ENCODE measurements at places on chromosomes 16 and 17. TPM values are rescaled to one million over a fixed set of nuclear protein-coding genes. Genes with fewer than 3 reads are reported as not detected.
A peak's percentile ranks its signal among the peaks of the same experiment; 100 is the strongest.

NUDT7 gene
- 2.7 TPM for total RNA-seq

RPH3AL gene
- total RNA-seq: 33.1 TPM

CNTNAP1 gene
- total RNA-seq: 9.1 TPM

KRT40 gene
- total RNA-seq: not detected

PRR29 gene
- not detected for total RNA-seq

SLC2A4 gene
- total RNA-seq: 1.2 TPM

GRCh38 chr17:78131172-78132083, 857 bp downstream of the TMC8 start:
- H3K36me3 ChIP-seq: no peaks in the 10 kb centered on the region
- no peaks in the 10 kb centered on the region for H3K27me3 ChIP-seq
- no peak for DNase-seq
- H3K27ac ChIP-seq: peak overlapping the region; percentile 8
- peak overlapping the region; percentile 61 for H3K4me3 ChIP-seq

GRCh38 chr17:58329035-58329809, 627 bp upstream of the TSPOAP1 start:
- no peak overlapping the region for H3K27ac ChIP-seq
- H3K36me3 ChIP-seq: no peaks in the 10 kb centered on the region
- peak overlapping the region; percentile 33 for H3K4me3 ChIP-seq
- H3K4me1 ChIP-seq: peaks cover 11% of the 10 kb centered on the region
- no peak for DNase-seq

DNA sequence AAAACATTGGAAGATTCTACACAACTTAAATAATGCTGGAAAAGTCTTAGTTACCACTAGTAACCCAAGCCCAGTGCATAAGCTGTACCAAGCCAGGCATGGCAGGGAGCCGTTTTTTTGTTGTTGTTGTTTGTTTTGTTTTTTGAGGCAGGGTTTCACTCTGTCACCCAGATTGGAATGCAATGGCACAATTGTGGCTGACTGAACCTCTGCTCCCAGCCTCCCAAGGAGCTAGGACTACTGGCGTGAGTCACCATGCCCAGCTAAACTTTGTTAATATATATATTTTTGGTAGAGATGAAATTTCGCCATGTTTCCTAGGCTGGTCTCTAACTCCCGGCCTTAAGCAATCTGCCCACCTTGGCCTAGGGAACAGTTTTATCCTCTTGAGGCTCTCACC, 564 bp upstream of the TMIGD1 start:
- no peaks in the 10 kb centered on the region for H3K27me3 ChIP-seq
- H3K4me3 ChIP-seq: no peak overlapping the region
- no peak overlapping the region for H3K27ac ChIP-seq
- H3K36me3 ChIP-seq: no peaks in the 10 kb centered on the region
- H3K4me1 ChIP-seq: no peaks in the 10 kb centered on the region

DNA sequence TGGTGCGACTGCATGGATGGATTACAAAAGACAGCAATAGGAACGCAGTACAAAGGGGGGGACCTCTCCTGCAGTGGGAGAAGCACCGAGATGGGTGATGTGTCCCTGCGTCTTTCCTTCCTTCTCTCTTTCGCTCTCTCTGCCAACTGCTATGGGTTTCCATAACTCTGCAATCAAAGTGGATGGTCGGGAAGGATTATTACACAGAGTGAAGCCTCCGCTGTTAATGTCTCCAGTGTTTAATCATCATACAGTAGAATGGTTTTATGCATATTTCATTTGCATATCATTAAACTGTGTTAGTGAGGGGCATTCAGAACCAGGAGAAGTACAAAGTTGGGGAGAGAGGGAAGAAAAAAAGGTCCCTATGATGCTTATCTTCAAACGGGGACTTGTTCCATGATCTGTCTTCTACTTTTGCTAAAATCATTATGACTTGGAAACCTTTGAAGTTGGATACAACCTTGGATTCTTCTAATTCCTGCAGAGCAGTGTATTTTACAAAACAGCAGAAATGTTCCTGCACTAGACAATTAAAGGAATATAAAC, 255.9 kb upstream of the PMFBP1 start:
- DNase-seq: no peak
- no peaks in the 10 kb centered on the region for H3K27me3 ChIP-seq
- no peaks in the 10 kb centered on the region for H3K36me3 ChIP-seq
- H3K4me1 ChIP-seq: no peaks in the 10 kb centered on the region

DNA sequence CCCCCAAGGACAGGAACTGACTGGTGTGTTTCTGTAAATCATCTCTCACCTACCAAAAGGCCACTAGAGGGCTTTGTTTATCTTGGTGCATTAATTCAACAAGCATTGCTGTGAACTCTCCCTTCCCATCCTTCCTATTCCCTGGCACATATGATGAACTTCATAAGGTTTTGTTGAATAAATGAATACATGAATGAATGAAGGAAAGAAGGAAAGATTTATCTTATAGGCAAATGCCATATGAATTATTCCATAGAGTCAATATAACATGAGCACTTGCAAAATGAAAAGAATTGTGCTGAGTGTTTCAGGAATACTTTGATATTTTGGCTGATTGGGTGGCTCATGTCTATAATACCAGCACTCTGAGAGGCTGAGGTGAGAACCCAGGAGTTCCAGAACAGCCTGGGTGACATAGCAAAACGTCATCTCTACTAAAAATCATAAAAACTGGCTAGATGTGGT, 4.3 kb downstream of the SPDYE4 start:
- H3K36me3 ChIP-seq: no peaks in the 10 kb centered on the region
- no peaks in the 10 kb centered on the region for H3K27me3 ChIP-seq
- H3K4me3 ChIP-seq: no peak overlapping the region
- no peak overlapping the region for H3K27ac ChIP-seq
- H3K4me1 ChIP-seq: no peaks in the 10 kb centered on the region

DNA sequence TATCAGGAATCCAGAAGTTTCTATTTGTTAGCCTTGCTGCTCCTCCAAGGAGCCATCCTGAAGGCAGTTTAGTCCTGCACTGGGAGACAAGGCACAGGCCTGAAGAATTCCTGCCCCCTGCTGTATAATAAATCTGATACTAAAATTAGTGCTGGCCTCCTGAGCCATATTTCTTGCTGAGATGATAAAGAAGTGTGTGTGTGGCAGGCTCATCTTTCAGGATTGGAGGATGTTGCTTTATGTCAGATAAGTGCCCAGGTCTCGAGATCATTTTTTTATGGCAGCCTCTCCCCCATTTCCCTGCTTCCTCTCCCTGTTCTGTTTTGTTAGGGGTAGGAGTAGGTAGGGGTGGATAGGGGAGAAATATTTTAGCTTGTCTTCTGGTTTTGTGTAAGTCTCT, 26.0 kb downstream of the MSI2 start:
- no peak overlapping the region for H3K27ac ChIP-seq
- DNase-seq: no peak
- peaks cover 14% of the 10 kb centered on the region for H3K4me1 ChIP-seq
- no peak overlapping the region for H3K4me3 ChIP-seq
- H3K36me3 ChIP-seq: peaks cover 3% of the 10 kb centered on the region

GRCh38 chr16:1327619-1327947, 5.9 kb upstream of the BAIAP3 start:
- no peak for DNase-seq
- H3K36me3 ChIP-seq: peaks cover 25% of the 10 kb centered on the region
- H3K4me3 ChIP-seq: no peak overlapping the region
- H3K27ac ChIP-seq: no peak overlapping the region
- peaks cover 14% of the 10 kb centered on the region for H3K4me1 ChIP-seq

DNA sequence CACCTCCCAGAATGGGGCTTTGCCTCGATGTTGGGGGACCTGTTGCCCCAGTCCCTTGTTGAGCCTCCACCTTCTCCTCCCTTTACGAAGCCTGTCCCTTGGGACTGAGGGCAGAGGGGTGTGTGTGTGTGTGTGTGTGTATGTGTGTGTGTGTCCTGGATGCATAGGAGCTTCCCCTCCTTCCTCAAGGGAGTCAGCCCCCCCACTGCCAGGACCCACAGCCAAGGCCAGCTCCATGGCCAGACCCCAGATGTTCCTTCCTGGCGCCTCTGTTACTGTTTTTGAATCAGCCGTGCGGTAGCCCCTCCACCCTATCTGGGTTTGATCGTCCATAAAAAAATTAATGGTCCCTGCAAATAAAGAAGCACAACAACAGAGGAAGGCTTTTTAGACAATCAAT, 17.7 kb upstream of the DOK4 start:
- H3K36me3 ChIP-seq: no peaks in the 10 kb centered on the region
- DNase-seq: no peak
- H3K4me3 ChIP-seq: no peak overlapping the region
- no peaks in the 10 kb centered on the region for H3K27me3 ChIP-seq
- no peak overlapping the region for H3K27ac ChIP-seq
- H3K4me1 ChIP-seq: no peaks in the 10 kb centered on the region

DNA sequence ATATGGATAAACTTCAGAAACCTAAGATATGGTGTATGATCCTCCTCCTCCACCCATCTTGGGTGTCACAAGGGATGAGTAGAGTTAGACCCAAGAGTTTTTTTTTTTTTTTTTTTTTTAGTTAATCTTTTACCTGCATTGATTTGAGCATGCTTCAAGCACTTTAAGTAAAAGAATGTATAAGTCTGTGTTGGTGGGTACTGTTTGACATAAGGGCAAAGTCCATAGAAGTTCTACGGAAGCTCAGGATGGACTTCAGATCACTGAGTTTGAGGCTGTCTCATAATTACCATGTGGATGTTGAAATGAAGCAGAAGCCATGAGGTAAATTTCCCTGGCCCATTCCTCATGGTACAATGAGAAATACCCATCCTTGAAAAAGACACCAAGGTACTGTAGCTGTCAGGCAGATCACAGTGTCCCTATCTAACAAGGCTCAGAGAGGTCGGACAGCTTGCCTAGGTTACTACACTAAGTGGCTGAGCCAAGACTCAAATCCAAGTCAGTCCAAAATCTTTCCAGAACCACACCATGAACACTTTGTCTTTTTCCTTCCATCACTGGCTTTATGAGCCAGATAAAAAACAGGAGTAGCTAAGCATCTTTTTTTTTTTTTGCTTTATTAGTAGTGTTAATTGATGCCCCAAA, 962.8 kb downstream of the CDH11 start:
- no peaks in the 10 kb centered on the region for H3K36me3 ChIP-seq
- no peak for DNase-seq
- no peaks in the 10 kb centered on the region for H3K4me1 ChIP-seq
- no peak overlapping the region for H3K27ac ChIP-seq
- H3K27me3 ChIP-seq: no peaks in the 10 kb centered on the region

DNA sequence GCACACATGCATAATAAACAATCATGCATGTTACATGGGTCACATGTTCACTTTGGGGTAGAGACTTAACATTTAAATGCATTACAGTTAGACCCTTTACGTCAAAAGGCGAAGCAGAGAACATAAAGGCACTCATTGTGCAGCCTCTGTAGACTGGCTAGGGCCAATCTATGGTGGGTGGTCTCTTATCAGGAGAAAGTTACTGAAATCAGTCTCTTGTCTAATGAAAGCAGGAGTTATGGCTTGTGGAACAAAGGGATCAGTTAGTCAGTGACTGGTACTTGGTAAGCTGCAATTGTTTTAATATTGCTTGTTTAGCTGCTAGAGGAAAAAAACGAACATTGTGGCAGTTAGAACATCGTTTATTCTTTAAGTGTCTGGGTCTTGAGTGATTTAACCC, 1.4 kb upstream of the CNEP1R1 start:
- H3K27ac ChIP-seq: no peak overlapping the region
- H3K36me3 ChIP-seq: no peaks in the 10 kb centered on the region
- no peaks in the 10 kb centered on the region for H3K27me3 ChIP-seq
- no peak overlapping the region for H3K4me3 ChIP-seq
- DNase-seq: no peak
- H3K4me1 ChIP-seq: peaks cover 8% of the 10 kb centered on the region

- peak overlapping the region; percentile 83 for H3K27ac ChIP-seq
- peaks cover 10% of the 10 kb centered on the region for H3K4me1 ChIP-seq
- no peaks in the 10 kb centered on the region for H3K27me3 ChIP-seq
Measured at GRCh38 chr16:14284930-14285512, 213.9 kb downstream of the MRTFB start.

- no peaks in the 10 kb centered on the region for H3K36me3 ChIP-seq
- no peaks in the 10 kb centered on the region for H3K27me3 ChIP-seq
- DNase-seq: no peak
- peaks cover 8% of the 10 kb centered on the region for H3K4me1 ChIP-seq
Measured at GRCh38 chr17:80195141-80195540, 25.0 kb downstream of the SGSH start.

GRCh38 chr17:40474419-40475002, 26.9 kb downstream of the TNS4 start:
- no peaks in the 10 kb centered on the region for H3K27me3 ChIP-seq
- H3K4me3 ChIP-seq: no peak overlapping the region
- H3K36me3 ChIP-seq: no peaks in the 10 kb centered on the region
- H3K4me1 ChIP-seq: peaks cover 6% of the 10 kb centered on the region

GRCh38 chr17:72603420-72604242, 482.8 kb downstream of the SOX9 start:
- peaks cover under 1% of the 10 kb centered on the region for H3K4me1 ChIP-seq
- no peak overlapping the region for H3K4me3 ChIP-seq
- no peak overlapping the region for H3K27ac ChIP-seq
- DNase-seq: no peak
- no peaks in the 10 kb centered on the region for H3K36me3 ChIP-seq
- H3K27me3 ChIP-seq: no peaks in the 10 kb centered on the region

DNA sequence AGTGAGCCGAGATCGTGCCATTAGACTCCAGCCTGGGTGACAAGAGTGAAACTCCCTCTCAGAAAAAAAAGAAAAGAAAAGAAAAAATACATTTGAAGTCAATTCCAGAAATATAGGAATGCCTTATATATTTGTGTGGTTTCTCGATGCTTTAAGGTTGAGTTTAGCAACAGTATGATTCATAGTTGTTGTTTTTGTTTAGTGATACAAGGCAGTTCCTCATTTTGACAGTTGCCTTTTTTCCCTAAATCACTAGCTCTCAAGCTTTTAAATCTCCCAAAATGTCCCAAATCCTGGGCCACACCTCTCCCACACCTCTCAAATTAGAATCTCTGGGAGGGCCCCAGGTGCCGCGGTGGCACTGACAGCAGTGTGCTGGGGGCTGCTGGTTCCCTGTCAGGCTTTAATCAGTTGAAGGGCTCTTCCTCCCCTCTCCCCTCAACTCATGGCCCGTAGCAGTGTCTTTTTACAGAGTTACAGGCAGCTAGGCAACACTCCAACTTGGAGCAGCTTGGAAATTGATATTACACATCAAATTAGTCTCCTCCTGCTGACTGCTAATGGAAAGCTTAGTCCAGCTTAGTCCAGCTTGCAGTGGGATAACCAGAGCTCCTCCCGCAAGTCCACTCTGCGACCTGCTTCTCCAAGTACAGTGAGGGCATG, 58.4 kb downstream of the EPN2 start:
- H3K4me3 ChIP-seq: no peak overlapping the region
- no peaks in the 10 kb centered on the region for H3K27me3 ChIP-seq
- no peaks in the 10 kb centered on the region for H3K36me3 ChIP-seq

GRCh38 chr16:16124438-16124837, 98.9 kb downstream of the ABCC6 start:
- peak overlapping the region; percentile 60 for H3K27ac ChIP-seq
- peak; percentile 12 for DNase-seq
- H3K4me3 ChIP-seq: peak overlapping the region; percentile 15
- H3K36me3 ChIP-seq: peaks cover 43% of the 10 kb centered on the region
- H3K27me3 ChIP-seq: no peaks in the 10 kb centered on the region
- H3K4me1 ChIP-seq: peaks cover 20% of the 10 kb centered on the region

GRCh38 chr17:47978324-47978723, 7.4 kb downstream of the CDK5RAP3 start:
- H3K4me1 ChIP-seq: no peaks in the 10 kb centered on the region
- H3K27ac ChIP-seq: no peak overlapping the region
- H3K4me3 ChIP-seq: no peak overlapping the region
- peaks cover 60% of the 10 kb centered on the region for H3K36me3 ChIP-seq

Measured in thoracic aorta (tissue), 2 donors.